OCI-M1 (cell line): ENCODE measurements at places on chromosomes 6 and 20.

DNA sequence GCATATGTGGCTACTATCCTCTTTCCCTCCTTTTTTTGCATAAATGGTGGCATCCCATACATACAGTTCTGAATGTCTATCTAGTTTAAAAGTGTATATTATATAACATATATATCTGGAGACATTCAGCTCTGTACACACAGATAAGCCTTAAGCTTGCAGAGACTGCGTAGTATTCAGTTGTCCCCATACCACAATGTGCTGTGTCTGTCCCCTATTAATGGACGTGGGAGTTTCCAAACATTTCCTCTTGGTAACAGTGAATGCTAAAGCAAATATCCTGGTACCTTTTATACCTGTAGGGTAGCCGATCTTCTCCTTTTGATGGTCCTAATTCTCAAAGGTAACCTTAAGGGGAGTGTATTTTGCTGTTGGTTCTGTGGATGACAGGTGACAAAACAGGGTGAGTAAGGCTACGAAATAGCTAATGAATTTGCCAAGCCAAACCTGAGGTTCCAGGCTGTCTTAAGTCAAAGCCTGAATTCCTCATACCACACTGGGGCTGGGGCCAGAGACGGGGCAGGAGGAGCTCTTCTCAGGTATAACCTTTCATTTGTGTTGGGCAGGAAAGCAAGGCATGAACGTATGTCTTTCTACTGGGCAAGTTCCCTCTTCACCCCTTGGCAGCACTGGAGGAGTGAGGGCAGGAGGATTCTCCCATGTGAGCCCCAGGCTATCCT lies 7.8 kb upstream of the C2 start:
- DNase-seq: no peak

- no peak for DNase-seq
These were observed 77.8 kb downstream of the TFAP2C start for GRCh38 chr20:56706867-56707360.

GRCh38 chr20:44542890-44543289 lies 21.0 kb upstream of the SERINC3 start:
- peak; percentile 36 for DNase-seq

GRCh38 chr6:166687070-166687878 lies 60.2 kb upstream of the RPS6KA2 start:
- no peak for DNase-seq

GRCh38 chr6:37913210-37913609 lies 93.7 kb downstream of the ZFAND3 start:
- DNase-seq: no peak

DNA sequence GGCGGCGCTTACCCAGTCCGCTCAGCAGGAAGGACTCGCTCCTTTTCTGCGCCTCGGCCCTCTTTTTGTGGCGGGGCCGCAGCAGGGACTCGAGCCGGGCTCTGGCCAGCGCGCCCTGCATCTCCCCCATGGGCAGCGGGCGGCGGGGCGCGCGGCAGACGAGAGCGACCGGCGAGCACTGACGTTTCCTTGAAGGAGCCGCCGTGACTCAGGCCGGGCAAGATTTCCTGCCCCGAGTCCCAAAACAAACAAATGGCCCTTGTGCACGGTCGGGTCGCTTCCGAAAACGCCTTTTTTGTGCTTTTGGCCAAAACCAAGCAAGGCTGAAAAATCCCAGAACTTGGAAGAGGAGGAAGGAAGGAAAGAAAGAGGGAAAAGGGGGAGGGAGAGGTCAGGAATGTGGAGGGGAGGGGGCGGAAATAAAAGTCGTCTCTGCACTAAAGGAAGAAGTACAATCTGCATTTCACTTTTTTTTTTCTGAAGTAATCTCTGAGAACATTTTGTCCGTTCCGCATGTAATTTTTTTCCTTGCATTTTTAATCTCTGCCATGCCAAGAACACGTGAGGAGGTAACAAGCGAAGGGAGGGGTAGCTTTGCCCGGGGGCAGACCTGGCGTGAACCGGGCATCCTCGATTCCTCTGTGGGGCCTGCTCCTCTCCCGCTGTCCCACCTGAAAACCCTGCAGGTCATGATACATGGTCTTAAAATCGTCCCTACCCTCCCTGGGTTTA lies 123.3 kb upstream of the SLC2A12 start:
- peak; percentile 78 for DNase-seq
